ENCODE measurements at places on chromosomes 4 and X.

- DNase-seq = no peak
These were observed 957.2 kb upstream of the PRKX start for GRCh38 chrX:4670606-4671005.

GRCh38 chr4:1538941-1539772, 132.9 kb upstream of the NKX1-1 start:
- DNase-seq = no peak

DNA sequence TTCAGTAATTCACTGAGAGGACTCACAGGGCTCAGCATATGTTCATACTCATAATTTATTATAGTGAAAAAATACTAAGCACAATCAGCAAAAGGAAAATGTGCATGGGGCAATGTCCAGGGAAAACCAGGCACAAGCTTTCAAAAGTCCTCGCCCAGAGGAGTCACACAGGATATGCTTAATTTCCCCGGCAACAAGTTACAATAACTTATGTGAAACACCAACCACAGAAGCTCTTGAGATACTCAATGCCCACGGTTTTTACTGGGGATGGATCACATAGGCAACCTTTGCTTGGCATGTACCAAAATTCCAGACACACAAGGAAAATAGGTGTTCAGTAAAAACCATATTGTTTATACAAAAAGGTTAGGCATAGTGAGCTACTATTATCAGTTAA, 38.5 kb upstream of the STPG2 start:
- DNase-seq = no peak

DNA sequence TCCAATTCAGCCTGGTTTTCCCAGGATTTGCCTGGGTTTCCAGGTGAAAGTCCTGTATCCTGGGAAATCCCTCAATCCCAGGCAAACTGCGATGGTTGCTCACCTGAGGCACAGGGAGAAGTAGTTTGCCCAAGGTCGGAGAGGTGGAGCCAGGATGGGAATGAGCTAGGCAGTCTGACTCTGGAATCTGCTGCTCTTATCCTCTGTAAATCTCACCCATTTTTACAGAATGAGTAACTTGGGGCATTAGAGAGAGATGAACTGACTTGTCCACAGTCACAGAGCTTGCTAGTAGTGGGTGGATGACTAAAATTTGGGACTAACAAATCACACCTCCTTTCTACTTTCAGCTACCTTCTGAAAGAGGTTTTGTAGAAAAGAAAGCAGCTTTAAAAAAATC, 9.8 kb upstream of the ARX start:
- DNase-seq = no peak

GRCh38 chr4:113834298-113834697, 72.8 kb upstream of the CAMK2D start:
- no peak for DNase-seq

GRCh38 chr4:57040510-57040909, 61.8 kb downstream of the POLR2B start:
- no peak for DNase-seq

- DNase-seq = no peak
These were observed 14.7 kb upstream of the GSX2 start for GRCh38 chr4:54085284-54085683.

DNA sequence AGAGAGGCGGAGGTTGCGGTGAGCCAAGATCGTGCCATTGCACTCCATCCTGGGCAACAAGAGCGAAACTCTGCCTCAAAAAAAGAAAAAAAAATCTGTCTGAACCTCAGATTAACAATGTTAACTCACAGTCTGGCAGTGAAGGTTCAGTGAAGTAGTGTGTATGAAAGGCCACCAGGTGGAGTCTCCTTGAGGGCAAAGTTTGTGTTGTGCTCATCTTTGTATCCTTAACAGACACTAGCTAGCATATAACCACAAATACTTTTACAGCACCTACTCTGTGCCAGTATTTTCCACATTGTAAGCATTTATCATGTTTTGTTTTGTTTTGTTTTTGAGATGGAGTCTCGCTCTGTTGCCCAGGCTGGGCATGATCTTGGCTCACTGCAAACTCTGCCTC, 46.0 kb upstream of the MGST2 start:
- DNase-seq = peak; percentile 49

DNA sequence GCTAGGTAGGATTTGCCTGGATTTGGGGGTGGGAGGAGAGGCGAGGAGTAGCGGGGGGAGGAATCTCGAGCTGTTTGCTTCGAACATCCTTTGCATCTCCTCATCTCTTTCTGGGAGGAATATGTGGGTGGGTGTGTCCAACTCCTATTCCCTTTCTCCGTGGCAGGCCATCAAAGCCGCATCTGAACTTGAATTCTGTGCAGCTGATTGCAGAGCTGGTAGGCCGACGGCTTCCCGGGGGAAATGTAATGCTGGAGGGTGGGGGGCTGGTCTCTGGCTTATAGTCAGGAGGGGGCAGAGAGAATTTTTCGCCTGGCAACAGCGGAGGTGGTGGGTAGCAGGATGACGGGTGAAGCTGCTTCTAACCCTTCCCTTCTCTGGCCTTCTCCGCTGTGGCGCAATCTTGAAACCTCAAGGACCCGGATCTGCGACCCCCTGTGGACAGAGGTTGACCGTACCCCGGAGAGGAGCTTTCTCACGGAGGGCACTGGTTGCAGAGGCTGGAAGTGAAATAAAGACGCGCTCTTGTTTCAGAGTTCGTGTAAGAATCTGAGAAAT, 628 bp downstream of the ZCCHC12 start:
- no peak for DNase-seq

GRCh38 chrX:56268888-56269287, 36.7 kb downstream of the KLF8 start:
- peak; percentile 27 for DNase-seq

DNA sequence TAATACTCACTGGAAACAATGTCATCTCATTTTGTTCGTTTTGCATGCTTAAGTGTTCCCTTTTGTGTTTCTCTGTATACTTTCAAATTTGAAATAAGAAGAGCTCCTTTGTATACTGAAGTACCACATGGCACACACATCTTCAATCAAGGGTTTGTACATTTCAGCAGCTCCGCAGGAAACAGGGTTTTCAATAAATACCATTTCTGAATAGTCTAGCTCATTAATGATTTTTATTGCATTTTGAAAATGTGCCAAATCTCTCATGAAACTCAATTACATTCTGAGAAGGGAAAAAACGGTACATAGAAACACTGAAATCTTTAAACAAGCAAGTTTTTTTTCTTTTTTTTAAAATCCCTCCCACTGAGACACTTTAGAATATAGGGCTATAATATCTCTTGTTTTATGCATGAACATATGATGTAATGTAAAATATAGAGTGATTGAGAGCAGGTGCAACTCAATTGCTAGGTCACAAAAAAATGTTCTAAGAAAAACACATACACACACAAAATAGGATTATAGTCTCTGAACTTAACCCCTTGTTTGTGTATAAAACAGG, 914.2 kb upstream of the PCDH7 start:
- no peak for DNase-seq

DNA sequence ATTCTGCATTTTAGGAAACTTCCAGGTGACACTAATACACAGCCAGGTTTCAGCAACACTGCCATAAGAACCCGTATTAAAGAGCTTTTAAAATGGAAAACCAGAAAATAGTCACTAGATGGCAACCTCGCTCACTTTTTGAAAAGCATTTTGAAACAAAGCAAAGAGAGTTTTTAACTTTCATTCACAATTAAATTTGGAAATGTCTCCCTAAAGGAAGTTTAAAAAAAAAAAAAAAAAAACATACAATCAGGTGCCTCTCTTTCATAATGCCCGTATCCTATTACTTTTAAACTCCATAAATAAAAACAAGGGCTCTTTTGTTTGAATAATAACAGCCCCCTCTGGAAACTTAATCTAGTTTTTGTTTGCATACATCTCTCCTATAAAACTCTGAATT, 20.3 kb downstream of the MEPE start:
- DNase-seq = peak; percentile 62

DNA sequence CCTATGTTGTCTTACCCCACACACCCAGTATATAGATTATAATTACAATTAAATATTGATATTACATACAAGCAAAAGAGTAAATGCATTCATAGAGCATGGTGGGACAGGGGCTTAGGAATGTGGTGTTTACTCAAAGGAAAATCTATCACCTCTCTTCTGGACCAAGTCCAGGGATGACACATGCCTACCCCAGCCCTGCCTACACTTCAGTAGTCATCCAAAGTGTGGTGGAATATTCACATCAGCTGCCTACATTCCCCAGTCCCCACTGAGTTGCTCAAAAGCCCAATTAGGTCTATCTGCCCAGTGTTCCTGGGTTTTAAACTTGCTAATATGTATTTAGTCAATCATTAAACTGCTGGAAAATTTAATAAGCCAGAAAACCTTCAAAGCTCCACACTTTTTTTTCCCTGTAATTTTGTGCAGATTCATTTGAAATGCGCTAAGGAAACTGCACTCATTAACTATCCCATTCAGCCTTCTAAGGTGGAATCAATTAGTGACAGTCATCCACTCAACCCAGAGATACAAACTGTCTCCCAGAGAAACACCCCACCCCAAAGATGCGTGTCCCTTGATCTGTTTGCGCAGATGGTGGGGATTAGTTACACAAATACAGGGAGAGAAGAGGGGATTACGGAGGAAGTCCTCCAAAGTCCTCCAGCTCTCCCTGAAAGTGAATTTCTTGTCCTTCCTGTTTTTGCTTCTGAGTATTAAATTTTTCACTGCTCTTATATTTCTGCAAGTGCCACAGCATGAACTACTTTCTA, 91.7 kb upstream of the KDR start:
- DNase-seq = no peak

- DNase-seq = no peak
These were observed 206.6 kb upstream of the HS3ST1 start for GRCh38 chr4:11635342-11635741.

- no peak for DNase-seq
These were observed 22.6 kb downstream of the LAMP2 start for GRCh38 chrX:120446498-120446897.

DNA sequence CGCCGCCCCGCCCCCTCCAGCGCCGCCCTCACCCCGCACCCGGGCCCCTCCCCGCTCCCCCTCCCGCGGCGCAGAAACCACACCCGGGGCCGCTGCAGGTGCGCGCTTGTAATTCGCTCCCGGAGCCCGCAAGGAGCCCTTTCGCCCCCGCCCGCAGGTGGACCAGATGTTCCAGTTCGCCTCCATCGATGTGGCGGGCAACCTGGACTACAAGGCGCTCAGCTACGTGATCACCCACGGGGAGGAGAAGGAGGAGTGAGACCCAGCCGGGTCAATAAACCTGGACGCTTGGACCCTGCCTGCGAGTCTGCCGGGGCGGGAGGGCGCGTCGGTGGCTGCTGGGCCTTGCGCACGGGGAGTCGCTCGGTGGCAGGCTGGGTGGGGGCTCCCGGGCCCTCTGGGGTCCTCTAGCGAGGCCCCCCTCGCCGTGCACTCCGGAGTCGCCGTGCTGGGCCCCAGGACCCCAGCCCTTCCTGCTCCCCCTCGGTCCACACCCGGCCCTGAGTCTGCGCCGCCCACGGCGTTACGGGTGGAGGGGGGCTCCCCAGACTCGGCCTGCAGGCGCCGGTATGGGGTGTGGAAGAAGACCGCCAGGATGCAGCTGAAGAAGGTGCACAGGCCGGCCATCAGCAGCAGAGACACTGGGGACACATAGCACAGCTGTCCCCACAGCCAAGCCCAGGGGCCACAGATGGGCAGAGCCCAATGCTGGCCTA, 7.1 kb downstream of the SLC49A3 start:
- no peak for DNase-seq

DNA sequence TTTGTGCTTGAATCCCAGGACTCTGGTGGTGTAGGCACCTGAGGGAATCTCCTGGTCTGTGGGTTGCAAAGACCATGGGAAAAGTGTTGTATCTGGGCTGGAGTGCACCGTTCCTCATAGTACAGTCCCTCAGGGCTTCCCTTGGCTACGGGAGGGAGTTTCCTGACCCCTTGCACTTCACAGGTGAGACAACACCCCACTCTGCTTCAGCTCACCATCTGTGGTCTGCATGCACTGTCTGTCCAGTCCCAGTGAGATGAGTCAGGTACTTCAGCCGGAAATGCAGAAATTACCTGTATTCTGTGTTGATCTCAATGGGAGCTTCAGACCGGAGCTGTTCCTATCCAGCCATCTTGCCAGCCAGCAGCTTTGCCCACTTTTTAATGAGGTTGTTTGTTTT, 353.0 kb upstream of the IRS4 start:
- DNase-seq = no peak

DNA sequence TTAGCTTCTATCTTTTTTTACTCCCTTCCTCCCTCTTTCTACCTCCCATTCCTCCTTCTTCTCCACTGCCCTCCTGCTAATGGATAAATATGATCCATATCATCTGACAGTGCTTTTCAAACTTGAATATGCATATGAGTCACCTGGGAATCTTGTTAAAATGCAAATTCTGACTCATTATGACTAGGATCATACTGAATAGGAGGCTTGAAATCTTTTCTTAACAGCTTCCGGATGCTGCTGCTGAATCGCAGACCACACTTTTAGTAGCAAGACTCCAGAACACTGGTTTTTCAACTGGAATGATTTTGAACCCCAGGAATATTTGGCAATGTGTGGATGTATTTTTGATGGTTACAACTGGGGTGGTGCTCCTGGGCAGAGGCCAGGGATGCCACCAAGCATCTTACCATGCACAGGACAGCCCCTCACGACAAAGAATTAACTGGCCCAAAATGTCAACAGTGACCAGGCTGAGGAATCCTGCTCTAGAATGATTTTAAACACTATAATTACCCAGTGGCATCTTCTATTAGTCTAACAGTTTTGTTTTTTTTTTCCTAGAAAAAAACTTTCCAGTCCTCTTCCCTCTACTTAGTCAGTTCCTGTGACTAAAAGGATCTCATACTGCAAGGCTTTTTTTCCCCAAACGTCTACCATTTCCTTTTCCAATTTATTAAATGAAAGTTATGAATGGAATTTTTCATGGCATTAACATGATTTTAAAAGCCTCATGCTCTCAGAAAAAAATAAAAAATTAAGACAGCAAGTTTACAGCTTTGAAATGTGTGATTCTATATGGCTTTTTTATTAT, 10.6 kb upstream of the PYURF start:
- DNase-seq = no peak

DNA sequence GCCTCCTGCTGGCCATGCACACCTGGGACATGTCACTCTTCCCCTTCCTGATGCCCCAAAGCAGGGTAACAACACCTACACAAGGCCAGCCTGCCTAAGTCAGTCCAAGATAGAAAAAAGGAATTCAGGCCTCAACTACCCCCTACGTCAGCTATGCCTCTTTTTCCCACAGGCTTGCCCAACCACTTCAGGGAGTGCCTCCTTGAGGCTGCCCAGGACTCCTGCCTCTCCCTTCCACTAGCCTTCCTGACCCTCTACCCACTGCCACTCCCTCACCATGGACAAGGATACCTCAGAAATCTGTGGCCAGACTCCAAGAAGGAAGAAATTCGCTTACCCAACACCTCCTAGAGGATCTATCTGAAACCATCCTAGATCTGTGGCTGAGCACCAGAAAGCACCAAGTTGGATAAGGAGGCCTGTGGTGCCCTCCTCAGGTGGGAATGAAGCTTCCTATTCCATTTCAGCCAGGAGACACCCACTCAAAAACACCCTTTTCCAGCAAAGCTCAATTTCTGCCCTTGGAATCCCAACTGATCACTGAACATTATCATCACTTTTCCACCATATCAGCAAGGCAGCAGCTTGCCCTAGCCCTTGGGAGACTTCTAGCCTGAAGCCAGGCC, 1.8 kb downstream of the KDM5C start:
- peak; percentile 14 for DNase-seq

- no peak for DNase-seq
These were observed 16.7 kb upstream of the YTHDC1 start for GRCh38 chr4:68366600-68366999.

All from hematopoietic multipotent progenitor cell treated with erythropoietin and hydrocortisone succinate and interleukin-3 and kit ligand, for 8 days (in vitro differentiated cells).